ENCODE measurements at places on chromosomes 16 and 17. TPM values are rescaled to one million over a fixed set of nuclear protein-coding genes. Genes with fewer than 3 reads are reported as not detected.
A peak's percentile ranks its signal among the peaks of the same experiment; 100 is the strongest.

GRCh38 chr16:84699712-84700445 lies at the start of gene USP10:
Gene USP10, plus strand, starts transcription at chr16:84700000. Its CDS starts 91 bp downstream, at chr16:84700091.
- no peaks in the 10 kb centered on the region for H3K36me3 ChIP-seq
- H3K27ac ChIP-seq = peak within 1 kb of the TSS; percentile 16
- no peaks in the 10 kb centered on the region for H3K27me3 ChIP-seq
- H3K4me1 ChIP-seq = peaks cover 11% of the 10 kb centered on the region

The NDEL1 gene
- 46.7 TPM for total RNA-seq

DNA sequence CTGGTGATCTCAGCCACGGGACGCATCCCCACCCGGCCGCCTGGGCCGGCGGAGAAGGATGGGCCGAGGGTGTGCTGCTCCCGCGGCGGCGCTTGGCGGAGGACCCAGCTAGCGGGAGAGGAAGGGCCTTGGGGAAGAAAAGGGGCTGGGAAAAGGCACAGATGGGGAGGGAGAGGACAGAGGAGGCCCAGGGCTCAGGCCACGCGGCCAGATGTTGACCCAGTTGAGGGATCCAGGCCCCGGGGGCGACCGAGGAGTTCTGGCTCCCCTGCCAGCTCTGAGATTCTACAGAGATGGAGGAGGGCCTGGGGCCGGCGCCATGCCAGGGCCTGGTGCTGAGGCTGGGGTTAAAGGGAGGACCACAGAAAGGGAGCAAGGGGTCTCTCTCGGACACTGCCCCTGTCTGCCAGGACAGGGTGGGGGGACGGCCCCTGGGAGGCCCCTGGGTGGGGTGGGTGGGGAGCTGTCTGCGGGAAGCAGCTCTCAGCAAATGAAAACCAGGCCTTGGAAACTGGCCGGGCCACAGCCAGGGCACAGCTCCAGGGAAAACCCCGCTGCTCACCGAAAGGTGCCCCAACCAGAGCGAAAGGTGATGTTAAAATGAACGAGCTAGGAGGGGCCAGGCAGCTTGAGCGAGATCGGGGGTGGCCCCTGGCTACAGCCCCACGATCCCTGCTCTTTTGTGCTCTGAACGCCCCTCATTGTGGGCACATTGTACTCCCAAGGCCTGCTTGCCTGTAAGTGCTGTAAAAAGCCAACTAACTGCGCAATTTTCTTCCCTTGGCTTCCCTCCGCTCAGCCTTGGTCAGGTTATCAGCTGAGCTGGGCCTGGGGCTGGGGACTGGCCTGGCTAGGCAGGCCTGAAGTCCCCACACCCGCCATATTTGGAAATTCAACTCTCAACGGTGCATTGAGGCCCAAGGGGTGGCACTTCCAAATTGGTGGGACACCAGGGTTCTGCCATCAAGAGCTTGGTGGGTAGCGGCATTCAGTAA lies 191.4 kb downstream of the ZNF423 start:
- DNase-seq = no peak
- H3K27me3 ChIP-seq = no peaks in the 10 kb centered on the region
- no peaks in the 10 kb centered on the region for H3K36me3 ChIP-seq
- no peak overlapping the region for H3K4me3 ChIP-seq

The PLA2G15 gene
- total RNA-seq = 10.4 TPM

The PRAC1 gene
- not detected for total RNA-seq

DNA sequence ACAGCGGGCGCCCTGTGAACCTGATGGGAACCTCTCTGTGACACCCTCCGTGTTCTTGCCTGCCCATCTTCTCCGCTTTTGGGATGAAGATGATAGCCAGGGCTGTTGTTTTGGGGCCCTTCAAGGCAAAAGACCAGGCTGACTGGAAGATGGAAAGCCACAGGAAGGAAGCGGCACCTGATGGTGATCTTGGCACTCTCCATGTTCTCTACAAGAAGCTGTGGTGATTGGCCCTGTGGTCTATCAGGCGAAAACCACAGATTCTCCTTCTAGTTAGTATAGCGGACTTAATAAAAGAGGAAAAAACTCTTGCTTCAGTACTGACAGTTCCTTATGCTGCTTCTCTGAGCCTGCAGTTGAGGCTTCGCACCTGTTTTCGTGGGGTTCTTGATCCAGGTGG lies 10.5 kb downstream of the CDK5RAP3 start:
- H3K4me1 ChIP-seq = peaks cover 9% of the 10 kb centered on the region
- H3K27ac ChIP-seq = no peak overlapping the region
- no peak overlapping the region for H3K4me3 ChIP-seq
- no peaks in the 10 kb centered on the region for H3K27me3 ChIP-seq
- no peak for DNase-seq

DNA sequence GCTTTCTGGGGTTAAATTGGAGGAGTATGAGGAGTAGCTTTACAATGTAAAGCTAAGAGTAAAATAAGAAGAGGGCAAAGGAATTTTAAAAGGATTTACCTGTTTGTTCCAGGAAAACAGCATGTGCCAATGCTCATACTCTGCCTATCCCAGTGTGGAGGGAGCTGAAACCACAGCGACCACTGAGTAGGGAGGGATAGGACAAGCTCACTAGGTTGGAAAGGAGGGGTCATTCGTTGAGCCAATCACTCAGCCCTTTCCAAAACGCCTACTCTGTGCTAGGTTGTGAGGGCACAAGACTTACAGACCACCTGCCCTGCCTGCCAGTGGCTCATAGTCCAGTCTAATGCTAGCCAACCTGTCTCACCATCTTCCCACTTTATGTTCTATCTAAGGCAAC lies 1.1 kb upstream of the DNAJC7 start:
- H3K4me3 ChIP-seq = no peak overlapping the region
- H3K36me3 ChIP-seq = no peaks in the 10 kb centered on the region
- no peak overlapping the region for H3K27ac ChIP-seq
- peaks cover 16% of the 10 kb centered on the region for H3K4me1 ChIP-seq

Measured in adrenal gland (tissue), 19 donors.